ENCODE measurements at places on chromosomes 7 and 10.
A peak's percentile ranks its signal among the peaks of the same experiment; 100 is the strongest.

- no peak for DNase-seq
- H3K36me3 ChIP-seq = no peaks in the 10 kb centered on the region
- peaks cover 1% of the 10 kb centered on the region for H3K27me3 ChIP-seq
- H3K27ac ChIP-seq = no peak overlapping the region
- no peak overlapping the region for H3K4me3 ChIP-seq
Observed at GRCh38 chr7:23021596-23021995, 7.7 kb upstream of the HYCC1 start.

DNA sequence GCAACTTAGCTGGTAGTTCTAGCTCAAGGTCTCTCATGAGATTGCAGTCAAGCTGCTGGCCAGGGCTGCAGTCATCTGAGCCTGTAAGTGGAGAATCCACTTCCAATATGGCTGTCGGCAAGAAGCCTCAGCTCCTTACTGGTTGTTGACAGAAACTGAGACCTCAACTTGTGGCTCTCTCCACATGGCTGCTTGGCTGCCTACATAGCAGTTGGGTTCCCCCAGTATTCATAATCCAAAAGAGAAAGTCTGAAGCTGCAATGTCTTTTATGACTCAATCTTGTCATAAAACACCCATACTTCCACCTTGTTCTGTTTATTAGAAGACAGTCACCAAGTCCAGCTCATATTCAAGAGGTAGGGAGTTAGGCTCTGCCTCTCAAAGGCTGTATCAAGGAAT, 334.9 kb upstream of the KMT2E start:
- DNase-seq = no peak
- no peaks in the 10 kb centered on the region for H3K4me1 ChIP-seq
- H3K27me3 ChIP-seq = no peaks in the 10 kb centered on the region
- H3K4me3 ChIP-seq = no peak overlapping the region
- no peak overlapping the region for H3K27ac ChIP-seq
- H3K36me3 ChIP-seq = no peaks in the 10 kb centered on the region

GRCh38 chr10:50529660-50530059, 94.1 kb downstream of the SGMS1 start:
- H3K27ac ChIP-seq = no peak overlapping the region
- no peak for DNase-seq
- H3K4me1 ChIP-seq = 0 out of 2 replicates have a peak, but pooled peaks cover 1% of the 10 kb centered on the region
- H3K4me3 ChIP-seq = no peak overlapping the region
- H3K36me3 ChIP-seq = no peaks in the 10 kb centered on the region

DNA sequence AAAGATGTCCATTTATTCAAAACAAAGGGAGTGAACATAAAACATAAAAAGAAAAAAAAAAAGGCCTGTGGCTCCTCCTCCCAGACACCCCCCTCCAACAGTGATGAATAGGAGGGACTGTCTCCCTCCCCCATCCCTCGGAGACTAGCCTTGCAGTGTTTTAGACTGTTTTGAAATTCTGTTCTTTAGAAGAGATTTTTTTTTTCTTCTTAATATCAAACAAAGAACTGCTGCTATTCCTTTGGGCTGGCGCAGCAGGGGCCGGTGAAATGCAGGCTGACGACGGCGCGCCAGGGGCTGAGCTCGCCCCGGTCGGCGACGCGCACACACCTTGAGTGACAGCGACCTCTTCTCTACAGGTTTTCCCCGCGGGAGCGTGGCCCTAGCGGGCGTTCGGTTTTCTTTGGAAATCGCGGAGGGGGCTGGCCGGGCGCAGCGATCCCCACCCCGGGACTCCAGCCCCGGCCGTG, at the start of gene LANCL2:
LANCL2 (plus strand) TSS at position 133 of the 470 bp plus-strand sequence. CDS start 689 bp downstream, outside the sequence.
- no peaks in the 10 kb centered on the region for H3K4me1 ChIP-seq
- no peaks in the 10 kb centered on the region for H3K27me3 ChIP-seq
- no peaks in the 10 kb centered on the region for H3K36me3 ChIP-seq
- peak within 1 kb of the TSS; percentile 99 for H3K4me3 ChIP-seq
- no peak for DNase-seq

- no peak overlapping the region for H3K27ac ChIP-seq
- peaks cover 1% of the 10 kb centered on the region for H3K4me1 ChIP-seq
- DNase-seq = no peak
- H3K36me3 ChIP-seq = no peaks in the 10 kb centered on the region
Observed at GRCh38 chr7:112779667-112780066, 10.5 kb downstream of the TMEM168 start.

DNA sequence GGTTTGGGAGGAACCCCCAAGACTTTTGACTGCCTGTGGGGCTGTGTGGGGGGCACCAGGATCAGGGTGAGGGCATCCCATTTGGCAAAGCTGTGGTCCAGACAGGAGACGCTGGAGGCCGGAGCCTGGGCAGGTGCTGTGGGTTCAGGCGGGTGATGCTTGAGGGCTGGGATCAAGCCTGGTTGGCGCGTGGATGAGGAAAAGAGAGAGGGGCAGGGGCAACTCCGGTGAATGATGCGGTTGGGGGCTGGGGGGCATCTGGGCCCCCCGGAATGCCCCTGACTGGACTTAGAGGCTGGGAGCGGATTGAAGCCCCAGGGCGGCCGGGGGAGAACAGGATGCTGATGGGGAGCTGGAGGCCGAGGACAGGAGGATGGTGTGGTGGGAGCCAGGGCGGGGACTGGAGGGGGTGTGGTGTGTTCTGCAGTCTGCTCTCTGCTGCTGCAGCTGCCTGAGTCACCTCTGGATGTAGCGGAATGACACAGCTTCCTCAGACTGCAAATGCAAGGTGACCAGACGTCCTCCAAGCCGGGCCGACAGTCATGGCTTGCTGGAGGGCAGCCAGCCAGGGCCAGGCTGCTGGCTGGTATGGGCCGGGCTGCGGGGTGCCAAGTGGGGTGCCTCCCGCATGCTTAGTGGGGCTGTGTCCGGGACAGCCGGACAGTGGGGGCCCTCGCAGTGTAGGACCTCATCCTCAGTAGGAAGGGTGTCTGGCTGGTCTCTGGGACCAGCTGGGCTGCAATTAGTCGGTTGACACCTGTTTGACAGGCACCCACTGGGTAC, 3.2 kb downstream of the MAFK start:
- no peaks in the 10 kb centered on the region for H3K36me3 ChIP-seq
- no peak overlapping the region for H3K27ac ChIP-seq
- peaks cover 23% of the 10 kb centered on the region for H3K4me1 ChIP-seq
- DNase-seq = no peak

- no peaks in the 10 kb centered on the region for H3K4me1 ChIP-seq
- no peak for DNase-seq
- no peaks in the 10 kb centered on the region for H3K36me3 ChIP-seq
- no peaks in the 10 kb centered on the region for H3K27me3 ChIP-seq
- no peak overlapping the region for H3K4me3 ChIP-seq
- H3K27ac ChIP-seq = no peak overlapping the region
Observed at GRCh38 chr7:25643770-25644394, 415.6 kb upstream of the NPVF start.

- H3K36me3 ChIP-seq = no peaks in the 10 kb centered on the region
- no peak overlapping the region for H3K27ac ChIP-seq
- DNase-seq = no peak
- H3K4me1 ChIP-seq = no peaks in the 10 kb centered on the region
- no peaks in the 10 kb centered on the region for H3K27me3 ChIP-seq
- no peak overlapping the region for H3K4me3 ChIP-seq
Observed at GRCh38 chr7:3057066-3057420, 13.4 kb upstream of the CARD11 start.

- peak; percentile 33 for DNase-seq
- no peaks in the 10 kb centered on the region for H3K4me1 ChIP-seq
- no peak overlapping the region for H3K27ac ChIP-seq
- no peaks in the 10 kb centered on the region for H3K36me3 ChIP-seq
- no peak overlapping the region for H3K4me3 ChIP-seq
Observed at GRCh38 chr7:116802746-116803152, 59.6 kb upstream of the CAPZA2 start.

DNA sequence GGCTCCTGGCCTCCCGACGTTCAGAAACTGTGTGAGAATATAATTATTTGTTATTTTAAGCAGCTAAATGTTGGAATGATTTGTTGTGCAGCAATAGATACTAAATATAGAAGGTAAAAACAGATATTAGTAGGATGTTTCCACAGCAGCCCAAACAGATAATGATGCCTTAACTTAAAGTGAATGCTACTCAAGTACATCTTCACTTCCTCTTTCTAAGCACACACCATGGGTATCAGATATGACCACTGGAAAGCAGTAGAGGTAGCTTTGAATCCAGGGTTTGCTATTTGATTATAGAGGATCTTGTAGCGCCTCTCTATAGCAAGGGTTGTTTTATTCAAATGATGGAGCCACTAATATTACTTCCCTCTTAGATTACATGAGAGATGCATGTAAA, 38.2 kb upstream of the BET1 start:
- H3K4me3 ChIP-seq = no peak overlapping the region
- no peak for DNase-seq
- no peak overlapping the region for H3K27ac ChIP-seq
- H3K27me3 ChIP-seq = no peaks in the 10 kb centered on the region

DNA sequence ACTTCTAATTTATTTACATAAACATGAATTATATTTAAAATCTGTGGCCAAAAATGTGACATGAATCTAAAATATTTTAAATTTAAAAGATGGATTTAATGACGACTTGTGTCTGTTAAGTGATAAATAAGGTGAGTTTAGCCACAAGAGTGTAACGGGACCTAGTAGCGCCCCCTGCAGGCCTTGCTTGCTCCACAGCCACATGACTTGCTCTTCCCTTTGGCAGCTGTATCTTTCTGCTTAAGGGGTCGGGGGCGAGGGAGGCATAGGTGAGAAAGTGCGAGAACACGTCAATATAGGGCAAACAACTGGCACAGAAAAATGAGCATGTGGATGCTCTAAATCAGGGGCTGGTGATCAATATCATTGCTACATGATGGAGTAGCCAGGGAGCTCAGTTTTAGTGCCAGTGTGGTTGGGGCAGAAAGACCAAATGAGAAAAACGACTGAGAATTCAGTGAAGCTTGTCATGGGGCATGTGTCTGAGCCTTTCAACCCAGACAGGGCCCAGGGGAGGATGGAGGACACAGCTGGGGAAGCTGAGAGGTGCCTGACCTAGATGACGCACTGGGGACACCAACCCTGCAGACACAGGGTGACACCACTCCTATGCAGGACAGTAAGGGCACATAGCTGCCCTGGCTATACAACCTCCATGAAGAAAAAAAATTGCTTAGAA, 49.8 kb downstream of the PAXIP1 start:
- peak; percentile 45 for DNase-seq
- H3K36me3 ChIP-seq = peaks cover 7% of the 10 kb centered on the region
- no peaks in the 10 kb centered on the region for H3K4me1 ChIP-seq
- no peak overlapping the region for H3K27ac ChIP-seq
- H3K27me3 ChIP-seq = no peaks in the 10 kb centered on the region

DNA sequence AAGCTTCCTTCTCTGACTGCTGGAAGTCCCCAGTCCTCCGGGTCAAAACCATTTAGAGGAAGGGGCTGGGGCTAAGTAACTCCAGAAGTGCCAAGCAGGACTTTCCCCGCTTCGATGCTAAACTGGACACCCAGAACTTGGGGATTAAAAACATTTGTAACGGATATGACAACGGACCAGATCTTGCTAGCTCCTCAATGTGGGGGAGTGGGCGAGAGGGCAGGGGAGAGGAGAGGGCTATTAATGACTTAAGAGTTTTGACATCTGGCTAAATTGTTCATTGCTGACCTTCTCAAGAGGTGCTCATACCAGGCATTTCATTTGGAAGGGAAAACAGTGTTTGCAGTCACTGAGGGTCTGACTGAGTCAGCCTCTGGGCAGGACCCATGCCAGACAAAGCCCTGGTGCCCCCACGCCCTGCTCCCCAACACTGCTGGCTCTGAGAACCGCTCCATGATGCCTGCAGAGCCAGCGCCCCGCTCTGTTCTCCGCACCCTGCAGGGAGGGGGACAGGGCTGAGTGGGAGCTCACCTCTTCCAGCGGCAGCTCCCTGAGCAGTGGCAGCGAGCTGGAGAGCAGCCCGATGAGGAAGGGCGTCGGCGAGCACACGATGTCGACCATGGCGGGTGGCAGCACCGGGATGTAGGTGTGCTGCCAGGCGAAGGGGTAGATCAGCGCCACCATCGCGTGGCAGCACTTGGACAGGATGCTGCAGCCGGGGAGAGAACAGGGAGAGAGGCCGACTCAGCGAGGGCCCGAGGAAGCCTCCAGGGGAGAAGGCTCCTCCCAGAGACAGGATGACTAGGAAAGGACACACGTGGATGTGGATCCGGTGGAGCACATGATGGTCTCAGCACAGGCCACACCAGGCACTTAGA, 47.7 kb upstream of the MKRN1 start:
- no peak overlapping the region for H3K27ac ChIP-seq
- H3K4me3 ChIP-seq = no peak overlapping the region
- no peak for DNase-seq
- H3K27me3 ChIP-seq = no peaks in the 10 kb centered on the region

- DNase-seq = no peak
- no peak overlapping the region for H3K4me3 ChIP-seq
- H3K4me1 ChIP-seq = no peaks in the 10 kb centered on the region
Observed at GRCh38 chr10:33684211-33684611, 349.7 kb upstream of the NRP1 start.

DNA sequence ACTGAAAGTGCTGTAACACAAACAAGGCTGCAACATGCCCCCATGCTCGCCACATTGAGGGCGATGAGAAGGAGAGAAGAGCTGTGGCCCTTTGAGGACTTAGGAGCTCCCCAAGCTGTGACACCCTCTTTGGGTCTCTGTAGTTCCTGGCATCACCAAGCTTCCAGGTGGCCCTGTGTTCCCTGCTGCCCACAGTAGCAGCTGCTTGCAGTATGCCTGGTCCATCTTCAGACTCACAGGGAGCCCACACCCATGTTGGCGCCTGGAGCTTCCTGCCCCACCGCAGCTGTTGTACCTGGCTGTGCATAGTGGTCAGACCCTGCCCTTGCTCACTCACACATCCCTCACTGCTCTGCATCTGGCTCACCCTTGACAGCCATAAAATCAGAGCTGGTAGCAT, 401.2 kb upstream of the NRG3 start:
- no peaks in the 10 kb centered on the region for H3K27me3 ChIP-seq
- H3K27ac ChIP-seq = no peak overlapping the region
- H3K4me1 ChIP-seq = no peaks in the 10 kb centered on the region
- no peak overlapping the region for H3K4me3 ChIP-seq
- DNase-seq = no peak

- H3K27ac ChIP-seq = no peak overlapping the region
- no peaks in the 10 kb centered on the region for H3K27me3 ChIP-seq
- no peak overlapping the region for H3K4me3 ChIP-seq
Observed at GRCh38 chr7:24778543-24779282, 21.4 kb upstream of the GSDME start.

GRCh38 chr10:97882142-97883091, 32.8 kb downstream of the GOLGA7B start:
- no peaks in the 10 kb centered on the region for H3K27me3 ChIP-seq
- no peak overlapping the region for H3K4me3 ChIP-seq
- 0 out of 2 replicates have a peak, but pooled peaks cover 1% of the 10 kb centered on the region for H3K4me1 ChIP-seq
- H3K27ac ChIP-seq = no peak overlapping the region
- H3K36me3 ChIP-seq = no peaks in the 10 kb centered on the region

GRCh38 chr10:102501201-102502028, 1.1 kb downstream of the ACTR1A start:
- no peaks in the 10 kb centered on the region for H3K4me1 ChIP-seq
- DNase-seq = no peak
- no peaks in the 10 kb centered on the region for H3K36me3 ChIP-seq
- no peak overlapping the region for H3K27ac ChIP-seq
- peak overlapping the region; percentile 96 for H3K4me3 ChIP-seq
